ENCODE measurements at places on chromosomes 13 and 19.
A peak's percentile ranks its signal among the peaks of the same experiment; 100 is the strongest.

- DNase-seq: no peak
Measured at GRCh38 chr19:7582446-7582845, 13.2 kb upstream of the CAMSAP3 start.

DNA sequence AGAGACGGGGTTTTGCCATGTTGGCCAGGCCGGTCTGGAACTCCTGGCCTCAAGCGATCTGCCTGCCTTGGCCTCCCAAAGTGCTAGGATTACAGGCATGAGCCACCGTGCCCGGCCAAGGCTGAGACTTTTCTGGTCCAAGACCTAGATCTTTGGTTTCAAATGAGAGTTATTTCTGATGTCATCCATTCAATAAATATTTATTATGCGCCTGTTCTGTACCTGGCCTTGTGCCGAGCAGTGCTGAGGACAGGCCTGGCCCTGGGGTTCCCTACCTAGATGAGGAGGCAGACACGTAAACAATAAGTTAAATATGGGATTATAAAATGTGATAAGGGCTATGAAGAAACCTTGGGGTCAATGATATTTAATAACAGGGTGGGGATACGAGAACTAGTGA lies 4.5 kb downstream of the RELB start:
- no peak for DNase-seq

- peak; percentile 66 for DNase-seq
Measured at GRCh38 chr19:16470911-16471811, 609 bp downstream of the EPS15L1 start.

GRCh38 chr19:5086725-5087439 lies 118.0 kb downstream of the KDM4B start:
- no peak for DNase-seq

DNA sequence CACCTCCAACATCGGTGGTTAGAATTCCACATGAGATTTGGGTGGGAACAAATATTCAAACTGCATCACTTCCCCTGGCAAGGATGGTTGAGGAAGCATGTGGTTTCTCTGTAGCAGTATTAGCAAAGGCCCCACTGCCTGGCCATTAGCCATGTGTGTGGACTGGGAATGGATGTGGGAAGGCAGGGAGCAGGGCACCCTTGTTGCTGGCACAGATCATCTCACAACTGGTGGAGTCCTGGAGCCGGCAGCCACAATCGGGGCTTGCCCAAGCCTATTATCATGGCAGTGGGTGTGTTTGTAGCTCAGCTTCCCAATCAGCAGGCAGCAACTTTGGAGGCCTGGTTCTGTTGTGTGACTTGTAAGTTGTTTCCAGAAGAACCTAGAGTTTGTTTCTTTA lies 391.9 kb downstream of the DLEU7 start:
- no peak for DNase-seq

GRCh38 chr13:59501004-59501403 lies 662.7 kb downstream of the DIAPH3 start:
- DNase-seq: no peak

- no peak for DNase-seq
Measured at GRCh38 chr13:30712536-30713532, 22.5 kb upstream of the ALOX5AP start.

DNA sequence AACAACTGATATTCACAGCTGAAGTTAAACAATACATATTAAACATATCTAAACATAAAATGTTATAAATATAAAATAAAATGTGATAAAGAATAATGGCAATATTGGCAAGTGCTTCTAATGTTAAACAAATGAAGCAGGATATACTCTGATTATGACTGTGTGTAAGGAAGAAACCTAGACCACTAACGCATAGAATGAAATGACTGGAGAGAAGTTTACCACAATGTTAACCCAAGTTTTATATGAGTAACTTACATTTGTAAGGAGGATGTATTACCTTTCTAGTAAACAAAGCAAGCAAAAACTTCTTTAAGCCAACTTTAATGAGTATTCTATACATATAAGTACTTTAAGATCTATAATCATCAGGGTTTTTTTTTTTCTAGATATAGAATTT lies 43.0 kb downstream of the RB1 start:
- DNase-seq: no peak

DNA sequence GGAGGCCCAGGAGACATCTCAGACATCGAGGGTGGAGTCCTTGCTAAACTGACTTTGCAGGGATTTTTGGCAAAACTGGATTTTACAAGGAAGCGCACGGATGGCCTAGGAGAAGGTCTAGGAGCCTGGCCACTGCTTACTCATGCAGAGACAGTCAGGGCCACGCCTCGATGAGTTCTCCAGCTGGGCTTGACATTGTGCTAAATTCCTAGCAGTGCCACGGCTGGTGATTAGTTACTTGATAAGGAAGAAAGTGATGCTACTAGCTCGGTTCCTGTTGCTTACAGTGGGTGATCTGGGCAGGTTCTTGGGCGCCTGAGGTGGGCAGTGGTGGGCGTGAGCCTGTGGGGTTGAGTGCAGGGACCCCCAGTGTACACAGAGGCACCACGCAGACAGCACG lies 143.4 kb downstream of the SOX1 start:
- DNase-seq: no peak

GRCh38 chr19:10796653-10797052 lies 39.4 kb downstream of the TMED1 start:
- DNase-seq: no peak

- no peak for DNase-seq
Measured at GRCh38 chr19:20367811-20368294, 197.7 kb downstream of the ZNF737 start.

DNA sequence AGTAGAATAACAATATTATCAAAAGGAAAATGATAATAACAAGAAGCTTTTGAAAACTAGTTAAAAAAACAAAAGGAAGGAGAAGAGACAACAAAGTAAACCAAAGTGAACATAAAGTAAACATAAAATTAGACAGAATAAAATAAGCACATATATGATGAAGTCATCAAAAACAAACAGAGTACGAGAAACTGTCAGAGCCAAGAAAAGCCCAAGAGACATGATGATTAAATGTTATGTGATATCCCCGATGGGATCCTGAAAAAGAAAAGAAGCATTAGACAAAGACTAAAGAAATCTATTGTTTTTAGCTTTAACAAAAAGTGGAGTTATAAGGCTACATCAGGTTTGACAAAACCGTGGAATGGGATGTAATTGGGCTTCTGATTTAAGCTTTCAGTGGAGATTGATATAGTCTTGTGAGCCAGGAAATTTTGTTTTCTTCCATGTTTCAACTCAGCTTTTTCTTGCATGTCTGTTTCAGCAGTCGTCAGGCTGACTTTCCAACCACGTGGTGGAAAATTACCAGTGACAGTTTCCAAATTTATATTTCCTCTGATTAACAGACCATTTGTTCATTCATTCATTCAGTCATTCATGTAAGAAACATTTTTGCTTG lies 64.9 kb downstream of the KL start:
- DNase-seq: no peak

- no peak for DNase-seq
Measured at GRCh38 chr19:45876161-45876410, 9.9 kb downstream of the IRF2BP1 start.

- DNase-seq: no peak
Measured at GRCh38 chr19:28332351-28332750, 880.6 kb downstream of the UQCRFS1 start.

- no peak for DNase-seq
Measured at GRCh38 chr13:48297131-48297786, 6.3 kb upstream of the RB1 start.

GRCh38 chr19:40945645-40946044 lies 45.4 kb upstream of the CYP2B6 start:
- DNase-seq: no peak

- no peak for DNase-seq
Measured at GRCh38 chr13:32861304-32861703, 154.9 kb upstream of the KL start.

All from AG08396 (cell line).